ENCODE measurements at places on chromosomes 3 and 15.
A peak's percentile ranks its signal among the peaks of the same experiment; 100 is the strongest.

DNA sequence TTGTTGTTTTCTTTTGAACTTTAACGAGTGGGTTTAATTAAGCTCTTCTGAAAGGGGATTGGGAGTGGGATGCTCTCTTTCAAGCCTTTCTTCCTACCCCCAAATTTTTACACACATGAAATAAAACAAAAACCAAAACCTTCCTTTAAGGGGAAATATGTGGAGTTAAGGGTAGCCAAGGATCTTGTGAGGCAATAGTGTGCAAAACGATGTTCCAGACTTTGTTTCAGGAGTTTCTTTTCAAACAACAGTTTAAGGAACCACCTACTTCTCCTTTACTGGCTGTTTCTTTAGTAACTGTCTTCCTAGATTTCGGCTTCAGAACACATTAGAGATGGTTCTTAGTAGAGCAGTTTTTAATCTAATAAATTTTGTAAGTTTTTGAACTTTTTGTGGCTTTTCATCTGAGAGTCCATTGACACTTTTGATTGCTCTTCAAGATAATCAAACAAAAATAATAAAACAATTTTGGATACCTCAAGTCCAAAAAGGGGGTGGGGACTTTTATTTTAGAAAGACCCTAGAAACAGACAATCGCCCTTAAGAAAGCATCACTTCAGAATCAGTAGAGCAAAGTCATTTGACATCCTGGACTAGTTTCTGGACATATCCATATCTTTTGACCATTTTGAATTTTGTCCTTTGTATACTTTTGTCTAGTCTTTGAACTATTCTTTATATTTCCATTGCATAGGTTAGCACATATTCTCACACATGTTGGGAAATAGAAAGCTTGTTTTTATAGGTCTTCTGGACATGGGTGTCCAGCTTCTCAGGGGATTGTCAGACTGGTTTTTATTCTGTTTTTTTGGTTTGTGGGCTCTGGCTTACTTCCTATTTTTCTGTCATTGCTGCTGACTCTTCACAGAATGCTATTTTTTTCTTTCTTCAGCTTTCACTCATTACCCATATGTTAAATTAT lies 6.0 kb downstream of the DIPK2A start:
- DNase-seq = no peak

DNA sequence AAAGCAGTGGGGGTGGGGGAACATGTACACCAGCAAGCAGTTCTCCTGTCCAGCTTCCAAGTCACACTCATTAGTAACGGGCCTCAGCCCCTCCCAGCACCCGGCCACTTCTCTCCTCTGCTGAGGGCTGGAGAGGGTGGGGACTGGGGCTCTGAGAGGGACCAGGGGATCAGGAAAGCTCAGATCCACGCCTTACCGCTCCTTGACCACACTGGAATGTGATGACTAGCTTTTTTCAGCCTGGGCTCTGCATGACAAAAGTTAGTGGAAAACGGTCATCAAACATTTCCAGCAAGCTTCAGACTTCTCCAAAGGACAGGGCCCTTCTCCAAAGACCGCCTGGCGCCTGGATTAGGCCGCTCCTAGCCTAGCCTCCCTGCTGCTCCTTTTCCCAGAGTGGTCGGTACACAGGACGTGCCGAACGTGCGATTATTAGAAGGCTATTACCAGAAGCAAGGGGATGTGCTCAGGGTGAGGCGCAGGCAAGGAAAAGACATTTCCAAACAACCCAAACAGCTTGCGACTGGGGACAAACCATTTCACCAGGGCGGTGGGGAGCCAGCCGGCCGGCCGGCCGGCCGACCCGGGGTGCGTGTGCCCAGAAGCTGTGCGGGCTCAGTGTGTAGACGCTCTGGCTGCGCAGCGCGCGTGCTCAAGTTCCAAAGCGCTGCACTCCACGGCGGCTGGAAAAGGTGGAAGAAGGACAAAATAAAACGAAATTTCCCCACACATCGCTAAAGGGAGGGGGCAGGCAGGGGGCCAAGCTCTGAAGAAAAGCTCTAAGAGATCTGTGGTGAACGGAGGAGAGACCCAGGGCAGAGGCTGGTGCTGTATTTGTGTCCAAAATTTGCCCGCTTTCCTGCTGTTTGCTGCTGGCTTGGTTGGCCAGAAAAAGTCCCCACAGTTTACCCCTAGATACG lies 51.0 kb upstream of the SSR3 start:
- no peak for DNase-seq

- DNase-seq = no peak
Measured at GRCh38 chr15:60989696-60990095, 239.4 kb downstream of the RORA start.

DNA sequence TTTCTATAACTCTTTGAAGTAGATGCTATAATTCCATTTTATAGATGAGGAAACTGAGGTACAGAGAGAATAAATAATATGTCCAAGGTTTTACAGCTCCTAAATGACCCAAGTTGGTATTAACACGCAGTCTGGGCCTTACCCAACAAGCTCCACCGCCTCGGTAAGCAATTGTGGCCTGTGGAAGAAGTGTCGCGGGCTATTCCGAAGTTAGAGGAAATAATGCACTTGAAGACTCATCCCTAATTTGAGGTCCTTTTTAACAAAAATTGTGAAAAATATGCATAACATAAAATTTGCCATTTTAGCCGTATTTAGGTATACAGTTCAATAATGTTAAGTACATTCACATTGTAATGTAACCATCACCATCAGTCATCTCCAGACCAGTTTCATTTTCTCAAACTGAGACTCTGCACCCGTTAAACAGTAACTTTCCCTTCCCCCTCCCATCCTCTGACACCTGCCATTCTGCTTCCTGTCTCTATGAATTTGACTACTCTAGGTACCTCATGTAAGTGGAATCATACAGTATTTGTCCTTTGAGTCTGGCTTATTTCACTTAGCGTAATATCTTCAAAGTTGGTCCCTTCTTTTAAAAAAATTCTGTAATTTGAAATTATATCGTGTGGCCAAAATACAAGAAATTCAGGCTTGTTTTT lies 18.2 kb downstream of the IDH3A start:
- peak; percentile 40 for DNase-seq

- no peak for DNase-seq
Measured at GRCh38 chr3:15287565-15288330, 44.6 kb downstream of the SH3BP5 start.
